ENCODE measurements at places on chromosomes 12 and 14.

DNA sequence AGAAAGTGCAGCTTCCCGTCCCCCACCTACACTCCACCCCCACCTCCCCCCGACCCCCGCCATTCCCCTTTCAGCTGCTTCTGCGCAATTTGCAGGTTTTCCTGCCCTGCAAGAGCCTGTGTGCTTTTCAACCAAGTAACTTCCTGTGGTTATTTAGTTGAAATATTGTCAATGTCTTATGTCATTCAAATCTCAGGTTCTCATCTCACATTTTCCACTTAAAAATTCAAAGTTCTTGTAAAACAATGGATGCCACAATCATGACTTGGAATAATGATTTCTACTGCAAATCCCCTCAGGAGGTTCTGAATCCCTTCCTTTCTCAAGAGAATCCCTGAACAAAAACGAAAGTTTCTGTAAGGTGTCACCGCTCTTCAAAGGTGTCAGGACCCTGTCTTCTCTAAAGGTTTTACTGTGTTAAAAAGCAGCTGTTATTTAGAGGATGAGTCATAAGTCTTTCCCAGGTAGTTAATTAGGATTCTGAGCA lies 31.6 kb downstream of the WBP11 start:
- no peak for DNase-seq

- DNase-seq: no peak
These were observed 105.9 kb downstream of the ETV6 start for GRCh38 chr12:11755302-11755930.

- no peak for DNase-seq
These were observed 215.1 kb downstream of the LRRK2 start for GRCh38 chr12:40439771-40440492.

DNA sequence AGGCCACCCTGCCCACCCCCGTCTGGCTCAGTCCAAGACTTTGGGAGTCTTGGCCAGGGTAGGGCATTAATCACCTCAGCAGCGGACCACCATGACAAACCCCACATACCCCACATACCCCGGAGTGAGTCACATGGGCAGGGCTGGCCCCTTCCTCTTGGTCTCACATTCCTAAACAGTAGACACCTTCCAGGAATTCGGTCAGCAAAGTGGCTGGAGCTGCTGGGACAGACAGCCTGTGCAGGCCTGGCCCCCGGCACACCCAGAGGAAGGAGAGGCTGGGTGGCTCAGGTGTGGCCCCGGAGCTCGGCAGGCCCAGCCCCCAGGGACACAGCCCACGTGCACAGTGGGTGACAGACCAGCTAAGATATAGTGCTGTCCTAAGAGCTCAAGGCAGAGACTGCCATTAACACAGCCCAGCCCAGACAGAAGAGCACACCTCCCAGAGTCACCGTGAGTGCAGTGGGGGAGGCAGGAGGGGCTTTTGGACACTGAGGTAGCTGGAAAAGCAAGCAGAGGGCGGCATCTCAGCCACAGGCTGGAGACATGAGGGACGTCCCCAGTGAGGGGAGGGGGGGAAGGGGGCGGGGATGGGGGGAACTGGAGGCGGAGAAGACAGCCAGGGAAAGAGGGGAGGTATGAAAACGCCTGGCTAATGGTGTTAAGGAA lies 24.0 kb downstream of the CCDC85C start:
- no peak for DNase-seq

- DNase-seq: no peak
These were observed 16.0 kb downstream of the ULK1 start for GRCh38 chr12:131910302-131911027.

- no peak for DNase-seq
These were observed 10.6 kb upstream of the CDKL1 start for GRCh38 chr14:50407111-50407812.

DNA sequence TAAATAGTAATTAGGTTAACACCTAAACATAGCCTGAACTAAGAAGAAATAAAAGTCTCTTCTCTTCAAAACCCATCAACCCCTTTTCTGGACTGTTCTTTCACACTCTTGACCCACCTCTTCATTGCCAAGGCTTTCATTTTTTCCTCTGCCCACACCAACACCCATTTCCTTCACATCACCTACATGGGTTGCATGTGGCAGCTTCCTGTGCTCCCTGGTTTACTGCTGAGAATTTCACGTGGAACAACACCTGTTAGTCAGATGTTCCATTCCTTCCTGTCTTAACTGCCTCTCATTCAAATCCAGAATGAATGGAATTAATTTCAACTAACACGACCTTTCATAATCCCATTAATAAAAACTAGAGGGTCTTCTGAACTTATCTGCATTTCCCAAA lies 157.3 kb downstream of the BCAT1 start:
- DNase-seq: no peak

DNA sequence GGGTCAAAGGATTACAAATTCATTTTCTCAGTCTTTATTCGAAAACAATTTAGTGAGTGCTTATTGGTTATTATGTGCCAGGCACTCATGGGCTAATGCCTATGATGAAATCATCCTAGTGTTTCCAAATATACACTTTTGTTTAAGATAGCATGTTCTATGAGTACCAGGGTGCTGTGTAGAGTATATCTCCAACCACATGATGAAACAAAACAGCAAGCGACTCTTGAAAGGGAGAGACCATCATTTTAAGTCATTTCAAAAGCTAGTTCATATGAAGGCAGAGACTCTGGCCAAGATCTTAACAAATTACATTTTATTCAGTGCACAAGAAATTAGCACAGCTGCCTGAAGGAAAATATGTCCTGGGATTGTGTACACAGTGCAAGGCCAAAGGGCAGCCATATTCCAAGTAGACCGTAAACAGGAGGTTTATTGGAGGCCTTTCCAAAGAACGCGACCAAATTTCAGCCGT lies 204.2 kb downstream of the EFCAB11 start:
- DNase-seq: no peak

DNA sequence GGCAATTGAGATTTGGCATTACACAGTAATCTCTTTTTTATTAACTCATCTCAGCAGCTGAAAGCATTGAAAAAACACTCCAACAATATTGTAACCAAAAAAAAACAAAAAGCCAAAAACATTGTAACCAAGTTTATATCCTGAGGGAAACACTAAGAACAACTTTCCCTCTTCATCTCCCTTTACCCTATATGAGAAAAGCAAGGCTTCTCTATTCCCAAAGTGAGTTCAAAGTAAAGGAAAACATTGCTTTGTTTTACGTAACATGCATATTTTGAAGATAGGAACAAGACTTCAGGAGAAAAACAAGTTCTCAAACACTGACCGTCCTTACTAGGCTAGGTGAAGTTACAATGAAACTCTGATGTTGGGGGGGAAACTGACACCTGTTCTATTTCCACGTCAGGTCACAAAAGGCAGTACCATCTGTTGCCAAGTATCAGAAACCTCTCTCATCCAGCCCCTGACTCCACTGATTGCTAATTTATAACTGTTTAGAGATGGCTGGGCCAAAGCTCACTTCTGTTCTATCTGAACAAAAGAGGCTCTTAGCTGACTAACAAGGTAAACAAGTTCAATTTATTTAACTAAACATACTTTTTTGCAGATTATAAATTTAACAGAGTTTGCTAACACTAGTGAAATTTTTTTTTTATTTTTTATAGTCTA lies 67.9 kb upstream of the PLXNC1 start:
- no peak for DNase-seq

GRCh38 chr14:100739306-100739705 lies 12.6 kb downstream of the DLK1 start:
- DNase-seq: no peak

GRCh38 chr12:27511031-27511722 lies 12.8 kb upstream of the PPFIBP1 start:
- DNase-seq: no peak

- DNase-seq: no peak
These were observed 61.0 kb downstream of the ETV6 start for GRCh38 chr12:11710431-11710830.

- no peak for DNase-seq
These were observed 436.2 kb downstream of the RAD51B start for GRCh38 chr14:68255693-68256178.

- no peak for DNase-seq
These were observed 87.0 kb downstream of the DNAI7 start for GRCh38 chr12:25107920-25108319.

DNA sequence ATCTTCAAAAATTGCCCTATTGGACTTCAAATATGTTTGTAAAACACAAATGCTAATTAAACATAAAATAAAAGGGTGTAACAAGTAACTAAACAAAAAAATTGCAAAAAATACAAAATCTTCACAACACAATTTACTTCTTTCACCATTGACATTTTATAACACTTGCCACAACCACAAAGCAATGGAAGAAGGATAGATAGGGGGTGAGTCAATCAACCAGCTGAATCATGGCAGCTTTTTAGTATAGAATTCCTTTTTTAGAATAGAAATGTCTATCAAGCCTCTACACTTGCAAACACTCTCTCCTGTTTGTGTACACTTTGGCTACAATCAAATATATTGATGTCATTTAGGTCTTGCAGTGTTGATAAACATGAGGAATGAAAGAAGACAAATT lies 232.7 kb downstream of the SLC16A7 start:
- no peak for DNase-seq

GRCh38 chr12:91613223-91613779 lies 430.7 kb upstream of the DCN start:
- no peak for DNase-seq

- DNase-seq: no peak
These were observed 576.3 kb downstream of the KCNH5 start for GRCh38 chr14:62468946-62469345.

GRCh38 chr14:103542605-103543088 lies 13.7 kb downstream of the TRMT61A start:
- DNase-seq: no peak

DNA sequence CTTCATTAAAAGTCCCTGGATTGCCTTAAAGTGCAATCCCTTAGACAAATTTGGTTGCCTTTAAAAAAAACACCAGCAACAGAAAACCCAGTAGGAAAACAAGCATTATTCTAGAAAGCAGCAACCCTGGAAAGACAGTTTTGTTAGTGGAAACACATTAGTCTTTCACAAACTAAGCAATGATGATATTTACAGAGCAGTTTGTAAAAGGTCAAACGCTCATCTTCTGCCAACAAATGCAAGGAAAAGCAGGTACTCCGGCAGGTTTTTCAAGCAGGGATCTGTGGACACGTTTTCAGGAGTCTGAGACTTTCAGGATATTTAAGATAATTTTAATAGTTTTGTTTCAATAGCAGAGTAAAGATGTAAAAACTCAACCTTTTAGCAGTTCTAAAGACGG lies 202.2 kb downstream of the EXOC5 start:
- DNase-seq: no peak

- DNase-seq: no peak
These were observed 371.4 kb upstream of the TMTC1 start for GRCh38 chr12:30155001-30155730.

DNA sequence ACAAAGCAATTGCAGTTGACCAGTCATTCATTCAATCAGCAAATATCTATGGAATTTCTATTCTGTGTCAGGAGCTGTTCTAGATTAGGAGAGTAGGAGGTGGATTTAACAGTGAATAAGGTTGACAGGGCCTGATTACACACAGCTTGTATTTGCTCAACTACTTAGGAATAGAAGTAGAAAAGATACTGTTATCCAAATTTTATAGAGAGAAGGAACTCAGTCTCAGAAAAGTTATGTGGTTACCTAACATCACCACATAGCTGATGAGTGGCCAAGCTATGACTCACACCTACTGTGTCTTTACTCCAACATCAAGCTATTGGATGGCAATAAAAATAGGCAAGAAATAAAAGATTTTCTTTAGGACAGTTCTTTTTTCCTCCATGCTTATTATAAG lies 374.8 kb downstream of the RMST start:
- no peak for DNase-seq

- no peak for DNase-seq
These were observed 693 bp upstream of the RIMKLB start for GRCh38 chr12:8697120-8697475.

DNA sequence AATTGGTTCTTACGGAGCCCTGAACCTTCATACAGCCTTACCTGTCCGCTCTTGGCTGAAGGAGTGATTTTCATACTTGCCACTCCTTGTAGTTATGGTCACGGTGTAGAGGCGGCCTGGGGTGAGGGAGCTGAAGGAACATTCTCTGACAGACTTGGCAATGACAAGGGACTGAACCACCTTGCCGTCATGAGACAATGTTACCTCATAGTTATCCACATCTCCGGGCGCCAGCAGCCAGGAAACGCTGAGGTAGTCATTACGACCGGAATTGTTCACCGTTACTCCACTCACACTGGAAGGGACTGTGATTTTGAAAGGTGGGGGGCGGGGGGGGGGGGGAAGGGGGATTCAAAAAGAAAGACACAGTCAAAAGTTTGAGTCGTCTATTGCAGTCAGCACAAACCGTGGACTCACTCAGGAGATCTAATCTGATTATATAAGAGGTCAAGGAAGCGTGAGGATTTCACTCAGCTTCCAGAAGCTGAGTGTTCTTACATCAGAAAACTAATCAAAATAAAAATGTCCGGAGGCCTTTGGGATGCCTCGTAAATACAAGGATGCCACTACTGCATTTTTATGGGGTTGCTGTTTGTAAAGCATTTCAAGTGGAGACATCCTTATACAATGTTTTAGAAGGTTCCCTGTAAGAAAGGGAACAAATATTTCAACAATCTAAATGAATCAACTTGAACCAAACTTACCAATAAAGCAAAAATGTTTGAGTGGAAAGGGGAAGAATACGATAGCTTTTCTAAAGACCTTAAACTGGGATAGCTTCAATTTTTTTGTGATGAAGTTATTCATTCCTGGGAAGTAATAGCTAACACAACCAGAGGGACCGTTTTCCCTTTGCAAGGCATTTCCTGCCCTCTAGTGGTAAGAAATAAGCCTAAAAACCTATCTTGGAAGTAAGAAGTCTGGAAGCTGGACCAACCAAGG lies 60.6 kb downstream of the PTPRB start:
- no peak for DNase-seq

- DNase-seq: no peak
These were observed 341.0 kb upstream of the TMEM132C start for GRCh38 chr12:127925971-127926370.

GRCh38 chr14:103730490-103731035 lies 15.0 kb downstream of the ZFYVE21 start:
- DNase-seq: no peak

GRCh38 chr12:5171701-5172100 lies 128.0 kb downstream of the KCNA5 start:
- no peak for DNase-seq

DNA sequence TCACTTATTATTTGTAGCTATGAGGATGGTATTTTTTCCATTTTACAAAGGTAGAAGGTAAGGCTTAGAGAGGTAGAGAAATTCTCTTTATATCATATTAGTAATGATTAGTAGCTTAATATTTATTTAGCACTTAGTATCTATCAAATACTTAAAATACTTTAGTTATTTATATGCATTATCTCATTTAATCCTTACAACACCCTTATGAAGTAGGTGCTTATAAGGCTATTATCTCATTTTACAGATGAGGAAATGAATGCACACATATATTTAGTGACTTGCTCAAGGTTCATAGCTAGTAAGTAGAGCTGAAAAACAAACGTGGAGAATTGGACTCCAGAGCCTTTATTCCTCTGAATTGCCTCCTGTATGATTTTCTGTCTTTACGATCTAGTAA lies 11.0 kb downstream of the RAB5B start:
- no peak for DNase-seq

DNA sequence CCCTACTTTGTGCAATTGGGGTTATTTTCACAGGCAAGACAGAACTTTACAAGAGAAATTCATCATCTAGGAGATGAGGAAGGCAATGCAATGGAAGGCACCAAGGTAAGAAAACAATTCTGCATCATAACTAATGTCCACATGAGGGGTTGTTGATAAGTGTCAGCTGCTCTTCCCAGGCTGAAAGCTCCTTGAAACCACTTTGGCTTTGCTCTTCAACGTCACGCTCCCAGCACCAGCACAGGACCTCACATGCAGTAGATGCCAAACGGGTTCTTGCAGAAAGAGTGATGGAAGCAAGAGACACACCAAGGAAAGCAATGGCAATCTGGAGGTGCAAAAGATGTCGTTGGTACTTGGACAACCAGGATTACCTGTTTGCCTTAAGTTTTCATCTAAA lies 485.5 kb downstream of the BCL11B start:
- DNase-seq: no peak

Data from stimulated activated CD4-positive, alpha-beta T cell treated with anti-CD3 and anti-CD28 coated beads, Interleukin-1b, Interleukin-23, amount 100 ng/mL, for 1 hour (primary cell).